NCI-H82 (cell line): ENCODE measurements at places on chromosomes 12 and 14.

DNA sequence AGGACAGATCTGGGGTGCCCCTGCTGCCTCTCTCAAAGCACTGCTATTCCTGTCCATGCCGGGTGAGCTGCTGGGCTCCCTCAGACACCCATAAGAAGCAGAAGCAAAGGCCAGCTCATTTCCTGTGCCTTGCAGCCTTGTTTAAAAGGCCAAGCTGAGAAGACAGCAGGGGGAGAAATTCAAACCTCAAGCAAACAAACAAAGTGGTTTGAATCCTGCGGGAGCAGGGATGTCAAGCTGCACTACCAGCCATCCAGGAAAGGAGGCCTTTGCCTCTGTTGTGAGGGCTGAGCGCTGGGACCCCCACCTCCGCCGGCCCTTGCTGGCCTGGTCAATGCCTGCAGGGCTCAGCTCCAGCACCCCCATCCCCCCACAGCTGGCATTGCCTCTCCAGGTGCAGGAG is 176.5 kb downstream of the PIWIL1 start:
- DNase-seq, result no peak

- no peak for DNase-seq
Observed at GRCh38 chr14:38089123-38089522, 118.6 kb upstream of the SSTR1 start.

GRCh38 chr14:66228267-66228970 is 257.8 kb upstream of the CCDC196 start:
- no peak for DNase-seq

DNA sequence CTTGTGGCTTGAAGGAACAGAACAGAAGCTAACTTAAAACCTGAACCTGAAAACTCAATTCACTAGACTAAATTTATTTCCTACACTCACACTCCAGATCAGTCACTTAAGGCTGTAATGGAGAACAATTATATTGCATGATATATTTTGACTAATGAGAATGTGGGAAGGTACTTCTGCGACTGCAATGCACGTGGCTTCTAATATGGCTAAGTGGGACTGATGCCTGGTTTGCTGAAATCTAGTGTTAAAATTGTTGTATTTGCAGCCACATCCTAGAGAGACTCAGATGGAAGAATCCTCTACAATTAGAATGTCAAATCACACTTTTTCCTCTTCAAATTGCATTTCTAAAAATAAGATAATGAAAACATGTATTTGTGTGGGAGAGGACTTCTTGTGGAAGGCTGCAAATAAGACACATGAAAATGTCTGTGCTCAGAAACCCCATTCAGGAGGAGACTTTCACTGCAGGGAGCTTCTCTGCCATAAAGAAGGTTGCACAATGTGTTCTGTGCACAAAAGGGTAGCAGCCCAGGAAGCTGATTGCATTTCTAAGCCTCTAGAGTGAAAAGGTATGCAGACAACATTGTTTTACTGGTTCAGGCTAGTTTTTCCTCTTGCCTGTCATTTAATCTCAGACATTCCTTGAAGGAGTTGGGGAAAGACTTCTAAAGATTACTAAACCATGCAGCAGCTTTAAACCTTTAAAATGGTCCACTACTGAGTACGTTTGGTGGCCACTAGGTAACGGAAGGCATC is 224.3 kb downstream of the NEDD1 start:
- DNase-seq, result no peak

GRCh38 chr14:77979171-77979570 is 179.3 kb downstream of the ADCK1 start:
- no peak for DNase-seq

GRCh38 chr12:66379616-66380015 is 77.3 kb downstream of the HELB start:
- DNase-seq, result no peak

DNA sequence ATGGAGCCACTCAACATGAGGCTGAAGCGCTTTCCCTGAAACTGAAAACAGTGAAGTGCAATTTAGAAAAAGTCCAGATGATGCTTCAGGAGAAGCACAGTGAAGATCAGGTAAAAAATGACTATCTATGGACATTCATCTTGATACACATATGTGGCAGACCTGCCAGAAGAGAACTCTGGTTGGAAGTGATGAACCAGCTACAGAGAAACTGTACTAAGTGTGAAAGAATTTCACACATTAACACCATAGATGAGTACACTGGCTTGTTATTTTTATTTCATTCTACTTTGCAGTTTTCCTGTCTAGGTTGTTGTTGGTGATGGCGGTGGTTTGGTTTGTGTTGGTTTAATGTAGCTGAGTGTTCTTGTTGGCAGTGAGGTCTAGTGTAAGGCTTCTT is 174.7 kb downstream of the ESR2 start:
- no peak for DNase-seq

GRCh38 chr12:112256780-112257179 is 125.5 kb downstream of the HECTD4 start:
- DNase-seq, result no peak

DNA sequence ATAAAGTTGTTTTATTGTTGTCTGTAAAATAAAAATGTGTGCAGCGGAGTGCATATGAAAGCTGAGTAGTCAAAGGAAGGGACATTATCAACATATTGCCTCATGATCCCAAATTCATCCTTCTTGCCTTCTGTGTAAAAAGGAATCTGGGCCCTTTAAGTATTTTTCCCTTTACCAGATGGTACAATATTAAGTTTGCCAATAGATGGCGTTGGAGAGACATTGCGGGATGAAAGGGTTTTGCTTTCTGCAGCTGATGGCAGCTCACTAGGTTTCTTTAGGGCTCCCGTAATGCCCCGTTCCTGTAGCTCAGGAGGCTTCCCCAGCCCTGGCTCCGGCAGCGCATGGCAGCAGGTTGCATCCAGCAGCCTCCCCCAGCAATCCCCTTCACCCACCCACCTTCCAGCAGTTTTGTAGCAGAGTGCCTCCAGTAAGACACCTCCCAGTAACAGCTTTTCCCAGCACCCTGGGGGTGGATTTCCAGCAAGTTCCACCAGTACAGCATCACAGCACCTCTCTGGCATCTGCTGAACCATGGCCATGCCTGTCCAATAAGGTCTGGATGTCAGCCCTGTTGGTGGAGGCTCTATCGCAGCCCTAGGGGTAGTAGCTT is 354.4 kb downstream of the MED13L start:
- peak; percentile 69 for DNase-seq

- DNase-seq, result no peak
Observed at GRCh38 chr12:90871726-90872096, 83.3 kb downstream of the CCER1 start.

GRCh38 chr12:129549656-129550055 is 354.2 kb downstream of the TMEM132D start:
- no peak for DNase-seq

DNA sequence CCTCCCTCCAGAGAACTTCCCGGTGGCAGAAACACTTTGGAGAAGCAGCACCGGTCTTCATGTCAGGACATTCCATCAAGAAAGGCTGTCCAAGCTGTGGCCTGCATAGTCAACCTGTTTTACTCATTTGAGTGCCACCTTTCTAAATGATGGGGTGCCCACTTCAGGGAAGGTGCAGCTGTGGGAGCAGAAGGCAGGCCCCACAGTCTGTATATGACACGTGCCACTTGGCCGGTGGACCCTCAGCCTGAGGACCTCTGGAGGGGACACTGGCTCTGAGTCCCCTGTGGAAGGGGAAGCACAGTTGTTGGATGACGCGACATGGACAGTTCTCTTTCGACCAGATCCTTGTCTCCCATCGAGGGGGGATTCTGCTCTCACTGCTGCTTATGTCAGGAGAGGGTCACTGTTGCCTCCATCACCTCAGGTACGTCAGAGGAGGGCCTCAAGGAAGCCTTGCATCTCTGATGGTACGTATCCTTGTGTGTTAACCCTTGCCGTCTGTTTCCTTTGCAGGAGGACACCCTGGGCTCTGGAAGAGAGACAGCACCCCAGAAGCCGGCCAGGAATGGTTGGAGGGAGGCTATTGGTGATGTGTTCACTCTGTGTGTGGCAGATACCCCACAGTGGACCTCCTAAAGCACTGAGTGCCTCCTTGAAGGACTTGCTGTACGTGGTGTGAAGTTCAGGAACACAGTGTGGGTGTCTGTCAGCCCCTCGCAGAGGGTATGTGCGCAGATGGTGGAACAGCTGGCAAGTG is 132.1 kb upstream of the RTL1 start:
- DNase-seq, result no peak
